Stimulated activated naive CD4-positive, alpha-beta T cell (primary cell): ENCODE measurements at places on chromosomes 4 and X.

DNA sequence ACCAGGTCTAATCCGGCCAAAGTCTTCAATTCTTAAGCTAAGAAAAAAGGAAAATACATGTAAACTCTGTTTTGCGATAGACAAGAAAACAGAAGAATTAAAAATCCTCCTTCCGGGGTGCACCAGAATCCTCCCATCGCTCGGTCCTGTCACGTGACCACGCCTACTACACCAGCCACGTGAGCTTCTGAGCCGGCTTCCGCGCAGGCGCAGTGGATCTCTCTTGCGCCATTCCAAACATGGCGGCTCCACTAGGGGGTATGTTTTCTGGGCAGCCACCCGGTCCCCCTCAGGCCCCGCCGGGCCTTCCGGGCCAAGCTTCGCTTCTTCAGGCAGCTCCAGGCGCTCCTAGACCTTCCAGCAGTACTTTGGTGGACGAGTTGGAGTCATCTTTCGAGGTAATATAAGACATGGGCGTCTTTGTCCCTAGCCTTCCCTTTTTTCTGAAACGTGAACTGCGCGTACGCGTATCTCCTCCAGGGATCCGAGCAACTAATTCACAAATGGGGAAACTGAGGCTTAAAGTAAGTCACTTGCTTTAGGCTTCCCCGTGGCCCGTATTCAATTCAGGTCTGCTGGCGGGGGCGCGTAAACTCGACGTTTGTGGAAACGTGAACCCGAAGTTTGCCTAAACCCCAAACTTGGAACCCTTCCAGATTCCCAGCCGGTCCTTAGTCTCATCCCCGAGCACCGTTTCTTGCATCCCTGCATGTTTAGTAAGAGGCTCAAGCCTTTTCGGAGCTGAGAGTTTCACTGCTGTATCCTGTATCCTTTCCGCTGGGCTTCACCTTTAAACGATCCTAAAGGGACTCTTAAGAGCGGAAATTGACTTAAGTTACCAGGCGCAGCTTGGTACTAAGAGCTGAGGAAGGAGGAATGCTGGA is at the start of gene MED28:
Gene MED28, plus strand, starts transcription at position 226 of the 884 bp plus-strand sequence. Its CDS starts 14 bp downstream, at position 240.
- DNase-seq = peak; percentile 94

DNA sequence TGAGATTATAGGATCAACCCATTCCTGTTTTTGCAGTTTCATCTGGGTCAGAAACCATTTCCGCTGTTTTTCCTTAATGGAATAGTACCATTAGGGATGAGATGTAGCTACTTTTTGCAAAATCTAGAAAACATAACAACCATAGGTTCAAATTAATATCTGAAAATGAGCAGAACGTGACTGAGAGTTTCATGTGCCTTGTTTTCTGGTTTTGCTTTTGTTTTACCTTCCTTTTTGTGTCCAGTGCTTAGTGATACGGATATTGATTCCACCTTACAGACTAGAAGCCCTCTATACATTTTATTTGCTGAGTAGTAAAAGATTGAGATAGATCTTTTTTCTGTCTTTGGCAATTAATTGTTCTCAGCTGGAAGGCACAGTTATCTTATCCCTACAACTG is 46.5 kb downstream of the SNX25 start:
- no peak for DNase-seq

DNA sequence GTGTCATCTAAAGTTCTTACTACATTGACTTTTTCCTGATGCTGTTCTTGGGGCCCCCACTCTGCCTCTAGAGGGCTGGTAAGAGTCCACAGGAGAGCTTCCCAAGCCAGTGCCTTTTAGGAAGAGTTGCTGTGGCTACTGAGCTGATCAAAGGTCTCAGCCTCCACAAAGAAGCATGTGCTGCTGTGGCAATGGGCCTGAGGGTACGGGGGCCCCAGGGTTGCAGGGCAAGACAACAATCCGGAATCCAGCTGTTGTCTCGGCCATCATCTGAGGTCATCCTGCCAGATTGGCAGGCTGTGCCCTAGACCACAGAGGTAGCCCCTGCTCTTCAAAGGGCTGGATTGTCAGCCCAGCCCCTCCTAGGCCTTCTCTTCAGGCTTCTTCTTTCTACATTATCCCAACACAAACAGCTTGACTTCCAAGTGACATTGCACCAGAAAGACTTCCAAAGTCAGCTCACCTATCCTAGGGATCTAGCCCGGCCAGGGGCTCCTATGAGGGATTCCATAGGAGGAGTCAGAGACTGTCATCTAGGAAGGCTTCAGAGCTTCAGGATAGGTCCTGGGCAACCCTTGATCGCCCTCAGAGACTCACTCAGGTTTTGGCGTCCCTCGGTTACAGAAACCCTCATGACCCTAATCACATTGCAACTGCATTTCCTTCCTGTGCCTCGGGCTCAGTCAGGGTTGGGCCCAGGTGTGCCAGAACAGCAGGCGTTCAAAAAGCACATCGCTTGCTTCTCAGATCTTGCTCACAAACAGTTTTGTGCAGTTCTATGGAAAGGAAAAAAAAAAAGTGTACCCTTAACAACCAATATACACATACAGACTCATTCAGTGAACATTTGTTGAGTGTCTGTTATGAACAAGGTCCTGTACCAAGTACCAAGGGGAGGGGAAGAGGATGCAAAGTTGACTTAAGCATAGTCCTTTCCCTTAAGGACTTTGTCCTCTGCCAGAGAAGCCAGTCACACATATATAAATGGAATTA is 27.8 kb downstream of the SLC25A5 start:
- no peak for DNase-seq

DNA sequence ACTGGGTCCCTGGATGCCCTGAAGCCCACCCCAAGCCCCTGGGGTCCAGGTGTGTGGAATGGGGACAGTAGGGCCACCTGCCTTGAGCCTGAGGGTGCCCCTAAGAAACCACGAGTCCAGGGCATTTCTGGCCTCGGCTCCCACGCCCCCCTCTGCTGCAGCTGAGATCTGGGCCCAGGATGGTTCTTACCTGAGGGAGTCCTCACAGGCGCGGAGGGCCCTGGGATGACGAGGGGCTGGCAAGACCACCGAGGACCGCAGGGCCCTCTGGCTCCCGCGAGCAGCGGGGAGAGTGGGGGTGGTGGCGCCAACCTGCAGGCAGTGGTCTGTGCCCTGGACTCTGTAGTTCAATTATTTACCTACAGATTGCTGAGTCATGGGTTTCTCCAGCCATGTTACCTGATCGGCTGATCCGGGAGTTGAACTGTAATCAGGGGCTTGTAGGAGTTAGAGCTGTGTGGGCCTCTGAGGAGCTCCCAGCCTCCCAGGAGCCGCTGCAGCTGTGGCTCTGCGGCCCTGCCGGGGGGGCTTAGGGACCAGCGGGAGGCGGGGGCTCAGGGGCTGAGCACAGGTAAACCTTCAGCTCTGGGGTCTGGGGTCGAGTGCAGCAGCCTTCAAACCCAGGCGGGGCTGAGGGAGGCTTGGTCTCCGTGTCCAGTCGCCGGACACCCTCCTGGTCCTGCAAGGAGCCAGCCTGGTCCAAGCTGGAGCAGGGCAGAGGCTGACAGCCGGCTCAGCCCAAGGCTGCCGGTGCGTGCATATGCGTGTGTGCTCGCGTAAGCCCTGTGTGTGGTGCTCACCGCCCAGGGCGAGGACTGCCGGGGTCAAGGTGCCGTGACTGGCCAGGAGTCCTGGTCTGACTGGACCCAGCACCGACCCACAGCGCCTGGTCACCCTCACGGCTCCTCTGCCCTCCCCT is at the start of gene SLC26A1:
Gene SLC26A1, minus strand, starts transcription at position 294 of the 919 bp plus-strand sequence. CDS start 1,701 bp downstream, outside the sequence.
- no peak for DNase-seq

DNA sequence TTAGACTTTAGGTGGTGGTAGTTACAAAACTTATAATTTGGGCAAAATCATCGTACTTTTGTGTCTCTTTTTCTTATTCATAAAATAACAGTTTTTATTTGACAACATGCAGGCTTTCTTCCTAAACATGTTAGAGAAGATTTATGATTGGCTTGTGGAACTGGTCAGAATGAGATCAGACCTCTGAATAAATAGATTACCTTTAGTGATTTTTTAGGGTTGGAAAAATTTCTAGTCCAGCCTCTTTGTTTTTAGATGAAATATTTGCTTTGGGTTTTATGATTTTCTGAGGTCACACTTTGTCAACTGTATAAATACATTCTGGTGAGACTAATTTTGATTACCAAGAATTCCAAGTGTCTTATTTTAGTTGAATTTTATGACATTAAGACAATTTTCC is 29.2 kb downstream of the MOB1B start:
- DNase-seq = no peak

DNA sequence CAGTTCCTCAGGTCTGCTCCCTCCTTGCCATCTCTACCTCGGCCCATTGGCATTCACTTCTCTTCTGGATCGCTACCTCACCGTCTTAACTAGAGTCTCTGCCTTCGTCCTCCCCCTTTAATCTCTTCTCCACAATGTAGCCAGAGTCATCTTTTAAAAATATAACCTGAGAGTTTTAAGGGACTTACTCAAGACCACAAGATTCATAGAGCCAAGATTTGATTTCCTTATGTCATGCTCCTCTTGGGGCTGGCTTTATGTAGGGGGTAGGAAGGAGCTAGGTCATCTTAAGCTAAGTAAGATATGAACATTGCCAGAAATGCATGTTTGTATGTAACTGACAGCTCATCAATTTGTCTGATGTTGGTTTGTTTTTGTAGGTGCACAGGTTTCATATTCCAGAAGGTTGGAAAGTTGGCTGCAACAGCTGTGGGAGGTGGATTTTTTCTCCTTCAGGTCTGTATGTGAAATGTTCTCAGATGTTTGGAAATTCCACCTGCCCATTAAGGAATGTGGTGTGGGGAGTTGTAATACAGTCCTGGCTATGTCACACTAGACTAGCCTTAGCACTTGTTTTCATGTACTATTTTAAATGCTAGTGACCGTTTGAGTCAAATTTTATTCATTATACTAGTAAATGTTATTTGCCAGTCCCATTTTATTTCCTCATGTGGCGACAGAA is 19.6 kb downstream of the FUNDC2 start:
- no peak for DNase-seq

GRCh38 chr4:7831330-7831729 is 108.3 kb downstream of the AFAP1 start:
- no peak for DNase-seq

- no peak for DNase-seq
Observed at GRCh38 chrX:15870310-15870709, 15.7 kb upstream of the AP1S2 start.

- no peak for DNase-seq
Observed at GRCh38 chrX:24480400-24480865, 15.3 kb downstream of the PDK3 start.

DNA sequence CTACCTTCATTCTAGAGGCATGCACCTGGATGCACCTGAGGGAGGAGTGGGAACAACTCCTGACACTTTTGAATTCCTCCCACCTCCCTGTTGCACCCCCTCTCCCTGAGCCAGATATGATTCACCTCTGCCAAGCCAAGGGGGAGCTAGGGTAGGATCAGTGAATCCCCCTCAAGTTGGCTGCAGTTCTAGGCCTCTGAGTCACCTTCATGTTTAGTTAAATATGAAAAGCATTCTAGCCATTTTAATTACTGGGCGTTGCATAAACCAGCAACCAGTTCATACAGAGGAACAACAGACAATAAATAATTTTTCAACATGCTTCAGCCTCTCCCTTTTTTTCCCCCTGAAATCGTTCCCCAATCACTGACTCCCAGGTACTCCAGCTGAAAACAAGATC is 1440.2 kb downstream of the ADGRL3 start:
- DNase-seq = no peak

DNA sequence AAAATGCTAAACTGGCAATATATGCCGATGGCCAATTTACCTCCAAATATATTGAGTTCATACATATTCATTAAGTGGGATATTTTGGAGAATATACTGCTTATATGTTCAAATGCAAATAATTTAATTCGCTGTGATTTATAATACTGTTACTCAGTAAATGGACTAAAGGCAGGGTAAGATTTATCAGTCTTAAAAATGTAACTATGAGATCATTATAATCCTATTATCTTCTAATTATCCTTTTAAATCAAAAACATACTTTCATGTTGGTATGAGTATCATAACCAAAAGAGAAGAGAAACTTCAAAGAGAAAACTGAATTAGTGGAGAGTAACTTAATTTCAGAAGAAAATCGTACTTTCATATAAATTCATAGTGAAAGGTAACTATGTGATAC is 44.6 kb downstream of the FAT4 start:
- DNase-seq = no peak

DNA sequence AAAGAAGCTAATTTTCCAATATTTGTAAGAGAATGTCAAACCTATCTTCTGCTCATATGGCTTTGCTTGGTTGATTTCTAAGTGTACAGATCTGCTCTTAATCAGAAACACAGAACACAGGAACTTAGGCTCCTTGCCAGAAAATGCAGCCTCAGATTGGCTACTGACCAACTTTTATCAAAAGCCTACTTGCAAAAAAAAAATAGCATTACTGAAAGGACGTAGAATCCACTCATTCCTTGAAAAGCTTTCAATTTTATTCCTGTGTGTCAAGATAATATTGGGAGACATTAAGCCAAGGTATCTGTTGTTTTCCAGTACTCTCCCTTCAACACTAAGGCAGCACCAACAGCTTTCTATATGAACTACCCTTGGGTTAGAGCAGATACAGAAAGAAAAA is 127.6 kb upstream of the INTU start:
- no peak for DNase-seq

- DNase-seq = no peak
Observed at GRCh38 chrX:43677993-43678392, 21.9 kb downstream of the MAOA start.

DNA sequence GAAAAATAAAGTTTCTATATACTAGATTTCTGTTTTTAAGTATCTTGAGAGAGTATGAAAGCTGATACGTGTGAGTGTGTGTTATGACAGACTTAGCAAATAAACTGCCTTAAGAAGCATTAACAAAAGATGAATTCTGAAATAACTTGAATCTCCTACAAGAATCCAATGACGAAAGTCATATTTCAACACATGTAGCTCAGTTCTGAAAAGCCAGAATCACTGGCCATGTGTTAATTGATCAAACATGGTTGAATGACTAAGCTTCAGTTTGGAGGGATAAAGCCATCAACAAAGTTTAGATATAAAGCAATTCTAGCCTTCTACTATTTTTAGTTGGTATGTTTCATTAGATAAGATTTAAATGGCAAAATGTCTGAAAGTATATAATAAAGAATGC is 88.5 kb upstream of the ETNPPL start:
- DNase-seq = no peak

DNA sequence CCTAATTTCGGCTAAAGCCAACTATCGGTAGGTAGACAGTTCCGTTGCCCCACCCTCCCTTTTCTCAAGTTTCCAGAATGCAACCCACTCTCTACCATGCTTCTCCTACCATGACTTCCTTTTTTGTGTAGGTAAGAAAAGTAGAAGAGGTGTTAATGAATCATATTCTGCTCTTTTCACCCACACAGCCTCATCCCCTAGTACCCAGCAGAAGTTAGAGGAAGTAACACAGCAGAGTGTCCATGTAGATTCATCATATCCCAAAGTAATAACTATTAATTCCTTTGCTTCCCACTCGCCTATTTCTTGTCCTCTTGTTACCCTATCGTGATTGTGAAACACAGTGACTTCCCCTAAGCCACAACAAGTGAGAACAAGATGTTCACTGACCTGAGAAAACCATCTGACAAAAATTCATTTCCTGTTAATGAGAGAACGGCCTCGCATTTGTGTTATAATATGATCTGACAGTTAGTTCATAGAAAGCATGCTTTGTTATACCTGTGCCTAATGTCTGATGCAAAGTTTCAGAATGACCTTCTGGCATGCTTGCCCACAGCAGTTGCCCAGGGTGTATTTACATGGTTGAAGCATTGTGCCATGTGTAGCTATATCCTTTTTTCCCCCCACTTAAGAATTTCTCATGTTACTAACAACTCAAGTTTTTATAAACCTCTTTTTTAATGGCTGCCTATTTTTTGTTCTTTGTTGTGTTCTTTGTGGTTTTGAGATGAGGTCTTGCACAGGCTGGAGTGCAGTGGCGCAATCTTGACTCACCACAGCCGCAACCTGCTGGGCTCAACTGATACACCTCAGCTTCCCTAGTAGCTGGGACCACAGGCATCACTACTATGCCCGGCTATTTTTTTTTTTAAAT is 185.6 kb downstream of the RAP1GDS1 start:
- no peak for DNase-seq
